ENCODE measurements at places on chromosomes 2 and 18.
A peak's percentile ranks its signal among the peaks of the same experiment; 100 is the strongest.

GRCh38 chr2:235889302-235889630 is 278.9 kb downstream of the GBX2 start:
- DNase-seq = no peak

GRCh38 chr2:211157856-211158463 is 601.6 kb downstream of the CPS1 start:
- DNase-seq = peak; percentile 59

DNA sequence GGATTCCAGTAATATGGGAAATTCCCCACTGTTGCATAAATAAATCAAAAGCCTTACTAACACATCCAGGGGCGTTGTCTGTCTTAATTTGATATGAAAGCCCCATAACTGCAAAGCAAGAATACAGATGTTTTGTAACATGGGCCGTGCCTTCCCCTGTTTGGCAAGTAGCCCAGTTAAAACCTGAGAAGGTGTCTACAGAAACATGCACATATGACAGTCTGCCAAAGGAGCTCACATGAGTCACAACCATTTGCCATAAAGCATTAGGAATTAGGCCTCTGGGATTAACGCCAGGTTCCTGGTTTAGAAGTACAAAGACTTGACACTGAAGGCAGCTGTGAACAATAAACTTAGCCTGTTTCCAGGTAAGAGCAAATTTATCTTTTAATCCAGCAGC is 43.1 kb upstream of the LONRF2 start:
- DNase-seq = no peak

DNA sequence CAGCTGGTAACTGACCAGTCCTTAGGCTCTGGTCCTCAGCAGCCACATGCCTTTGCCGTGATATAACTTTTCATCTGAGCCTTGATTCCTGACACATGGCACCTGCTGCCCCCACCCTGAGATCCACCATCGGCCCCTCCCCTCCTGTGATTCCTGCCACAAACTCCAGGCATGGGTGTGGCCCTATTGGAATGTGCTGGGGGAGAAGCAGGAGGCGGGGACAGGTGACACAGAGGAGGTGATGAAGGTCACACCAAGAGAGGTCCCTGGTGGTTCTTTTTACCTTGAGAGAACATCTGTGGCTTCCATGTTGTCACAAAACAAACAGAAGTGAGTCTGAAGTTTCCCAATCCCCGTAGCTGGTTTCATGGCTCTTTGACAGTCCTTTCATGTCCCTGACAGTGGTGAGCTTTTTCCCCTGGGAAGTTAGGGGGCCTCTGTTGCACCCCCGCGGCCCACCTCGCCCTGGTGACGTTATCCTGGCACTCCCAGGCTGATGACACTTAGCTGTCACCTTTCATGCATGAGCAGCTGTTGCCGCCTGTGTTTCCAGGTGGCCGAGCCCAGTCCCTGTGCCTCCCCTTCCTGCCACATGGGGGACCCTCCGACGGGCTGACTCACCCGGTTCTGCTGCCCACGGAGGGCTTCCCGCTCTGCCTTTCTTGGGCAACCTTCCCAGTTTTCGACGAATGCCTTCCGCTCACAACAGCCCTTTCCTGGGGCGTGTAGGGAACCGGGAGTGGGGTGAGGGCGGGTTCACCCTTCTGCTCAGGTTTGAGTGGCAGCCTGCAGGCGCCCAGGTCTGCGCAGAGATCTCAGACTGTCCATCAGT is 66.3 kb upstream of the GLI2 start:
- no peak for DNase-seq

GRCh38 chr2:28818053-28818452 is 7.4 kb downstream of the SPDYA start:
- no peak for DNase-seq

DNA sequence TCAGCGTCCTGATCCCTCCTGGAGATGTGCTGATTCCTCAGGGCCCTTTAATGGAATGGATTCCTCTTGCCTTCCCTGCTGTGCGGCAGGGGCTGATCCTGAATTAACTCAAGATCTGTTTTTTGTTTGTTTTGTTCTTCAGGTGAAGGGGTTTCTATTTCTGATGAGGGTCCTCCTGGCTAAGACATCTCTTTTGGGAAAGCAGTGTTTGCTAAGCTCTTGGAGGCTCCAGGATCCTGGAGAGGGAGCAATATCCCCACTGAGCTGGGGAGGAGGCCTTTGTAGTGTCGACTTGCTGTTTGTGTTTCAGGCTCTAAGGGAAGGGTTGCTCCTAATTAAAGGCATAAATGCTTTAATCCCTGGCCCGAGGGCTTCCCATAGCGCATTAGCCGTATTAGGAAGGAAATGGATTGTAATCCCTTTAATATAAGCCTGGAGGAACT is 65.3 kb upstream of the FOXI3 start:
- DNase-seq = no peak

- no peak for DNase-seq
Observed at GRCh38 chr18:8468921-8469335, 140.3 kb upstream of the RAB12 start.

- DNase-seq = no peak
Observed at GRCh38 chr18:40056079-40056692, 1898.8 kb upstream of the PIK3C3 start.

- DNase-seq = no peak
Observed at GRCh38 chr18:3356614-3357013, 93.4 kb upstream of the TGIF1 start.

DNA sequence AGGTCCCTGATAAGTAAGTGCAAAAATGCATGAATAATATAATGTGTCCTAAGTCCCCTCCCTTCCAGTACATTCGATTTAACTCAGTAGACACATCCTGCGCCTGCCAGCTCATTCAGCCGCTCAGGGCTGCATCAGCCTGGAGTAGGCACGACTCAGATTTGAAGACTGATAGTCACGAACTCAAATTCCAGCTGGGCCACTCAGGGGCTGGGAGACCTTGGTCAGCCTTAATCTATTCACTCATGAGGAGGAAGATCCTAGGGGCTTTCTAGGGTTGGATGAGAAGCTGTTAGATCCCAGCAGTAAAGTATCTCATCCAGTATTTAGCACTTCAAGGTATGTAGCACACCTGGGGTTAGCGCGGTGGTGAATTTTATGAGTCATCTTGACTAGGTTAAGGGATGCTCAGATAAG is 98.9 kb upstream of the ODC1 start:
- no peak for DNase-seq

- no peak for DNase-seq
Observed at GRCh38 chr2:134169788-134170187, 84.1 kb upstream of the MGAT5 start.

DNA sequence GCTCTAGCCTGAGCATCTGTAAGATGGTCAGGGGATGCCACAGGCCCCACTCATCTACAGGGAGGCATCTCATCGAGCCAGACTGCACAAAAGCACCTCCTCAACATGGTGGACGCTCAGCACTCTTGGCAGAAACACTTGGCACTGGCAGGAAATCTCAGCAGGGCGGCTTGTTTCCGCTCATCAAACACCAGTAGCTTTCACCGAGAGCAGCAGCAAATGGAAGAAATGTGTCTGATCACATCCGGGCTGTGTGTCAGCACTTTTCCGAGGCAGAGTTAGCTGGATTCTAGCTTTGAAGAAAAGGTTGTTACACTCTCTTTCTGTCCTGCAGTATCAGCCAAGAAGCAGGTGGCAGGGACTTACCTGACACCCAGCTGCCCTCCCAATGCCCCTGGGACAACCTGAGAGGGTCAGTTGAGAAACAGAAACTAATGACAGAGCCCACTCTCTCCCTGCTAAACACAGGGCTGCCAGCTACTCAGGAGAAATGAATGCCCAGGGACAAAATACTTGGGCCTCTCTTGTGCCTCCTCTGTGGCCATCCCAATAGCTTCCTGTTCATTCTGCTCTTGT is 68.9 kb upstream of the FZD7 start:
- DNase-seq = no peak

GRCh38 chr18:9436206-9436929 is 38.9 kb upstream of the RALBP1 start:
- DNase-seq = no peak

GRCh38 chr18:6270771-6271216 is 143.9 kb downstream of the L3MBTL4 start:
- DNase-seq = no peak

DNA sequence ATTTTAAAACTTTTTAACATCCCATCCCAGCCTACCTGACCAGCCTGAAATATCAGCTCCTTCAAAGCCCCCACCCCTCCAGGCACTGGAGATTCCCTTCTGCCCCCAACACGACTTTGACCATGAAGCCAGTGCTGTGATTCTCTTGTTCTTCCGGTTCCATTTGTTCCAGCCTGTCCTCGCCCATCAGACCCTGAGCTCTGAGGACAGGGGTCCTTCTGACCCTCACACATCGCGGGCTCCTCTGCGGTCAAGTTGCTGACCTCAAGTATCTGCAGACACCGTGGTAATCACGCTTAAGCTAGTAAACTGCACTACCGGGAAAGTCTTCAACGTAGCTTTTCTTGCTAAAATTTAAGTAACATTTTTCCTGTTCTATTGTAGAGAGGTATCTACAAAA is 282.2 kb upstream of the SALL3 start:
- no peak for DNase-seq

DNA sequence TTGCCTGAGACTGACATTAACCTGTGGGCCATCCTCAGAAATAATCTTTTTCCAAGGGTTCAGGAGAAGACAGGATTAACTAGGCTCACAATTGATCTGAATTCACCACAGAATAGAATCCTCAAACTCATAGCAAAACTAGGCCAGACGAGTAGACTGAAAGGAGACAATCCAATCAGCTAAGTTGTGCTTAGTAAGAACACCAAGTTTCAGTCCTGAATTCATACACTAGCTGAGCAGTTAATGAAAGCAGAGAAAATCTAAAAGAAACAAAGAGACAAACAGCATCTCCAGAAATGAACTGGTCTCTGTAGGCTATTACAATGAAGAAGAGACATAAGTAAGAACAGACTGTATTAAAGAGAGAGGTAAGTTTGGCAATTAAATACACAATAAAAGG is 89.5 kb downstream of the GORASP2 start:
- DNase-seq = no peak

DNA sequence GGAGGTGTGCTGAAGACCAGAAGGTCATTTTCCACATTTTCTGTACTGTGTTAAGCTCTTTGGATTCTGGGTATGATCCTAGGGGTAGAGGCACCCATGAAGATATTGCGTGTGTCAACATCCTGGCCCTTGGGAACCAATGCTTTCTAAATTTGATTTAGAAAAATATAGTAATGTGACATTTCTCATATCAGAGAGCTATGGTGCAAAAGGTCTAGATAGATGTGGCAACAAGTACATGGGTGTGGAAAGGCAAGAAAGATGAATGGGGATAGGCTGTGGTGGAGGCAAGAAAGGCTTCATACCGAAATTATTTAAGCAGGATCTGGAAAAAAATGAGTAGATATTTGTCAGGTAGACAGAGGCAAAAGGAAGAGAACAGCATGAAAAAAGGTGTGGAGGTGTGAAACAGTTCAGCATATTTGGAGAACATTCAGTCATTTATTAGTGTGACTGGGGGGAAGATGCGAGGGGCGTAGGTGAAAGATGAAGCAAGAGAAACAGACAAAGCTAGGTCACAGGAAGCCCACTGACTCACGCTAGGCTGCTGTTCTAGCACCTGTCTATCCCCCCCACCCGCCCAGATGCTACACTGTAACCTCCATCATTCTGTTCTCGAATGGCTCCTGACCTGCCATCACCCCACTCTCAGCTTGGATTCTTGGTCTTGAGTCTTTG is 11.7 kb downstream of the DOK1 start:
- DNase-seq = no peak

- no peak for DNase-seq
Observed at GRCh38 chr2:218430721-218431120, 11.8 kb downstream of the VIL1 start.

DNA sequence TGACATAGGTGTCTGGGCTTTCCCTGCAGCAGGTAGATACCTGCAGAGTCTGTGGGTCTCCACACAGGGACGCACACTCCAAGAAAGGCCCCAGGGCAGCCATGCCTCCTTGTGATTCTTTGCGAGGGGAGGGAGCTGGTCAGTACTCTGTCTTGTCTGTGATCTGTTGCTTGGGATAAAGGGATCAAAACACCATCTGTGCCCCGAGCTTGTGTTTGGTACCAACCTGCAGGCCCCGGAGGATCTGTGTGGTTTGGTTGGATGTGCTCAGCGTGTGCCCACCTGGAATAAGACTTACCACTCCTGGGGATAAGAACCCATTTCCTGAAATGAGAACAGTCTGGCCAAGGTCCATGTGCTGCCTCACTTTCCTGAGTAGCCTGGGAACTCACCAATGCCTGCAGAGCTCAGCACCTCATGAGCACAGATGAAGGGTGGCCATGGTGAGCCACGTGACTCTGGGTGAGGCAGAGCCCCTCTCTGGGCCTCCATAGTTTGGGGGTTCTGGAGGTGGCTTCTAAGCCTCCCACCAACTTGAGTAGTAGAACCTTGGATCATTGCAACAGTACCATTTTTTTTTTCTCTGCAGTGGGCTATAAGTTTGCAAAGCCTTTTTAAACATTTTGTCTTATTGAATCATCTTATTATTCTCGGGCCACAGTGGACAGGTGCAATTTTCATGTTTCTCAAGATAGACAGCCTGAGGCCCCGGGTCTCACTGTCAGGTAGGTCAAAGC is 134.8 kb downstream of the DDX1 start:
- no peak for DNase-seq

- peak; percentile 68 for DNase-seq
Observed at GRCh38 chr18:8786483-8787370, 81.4 kb downstream of the MTCL1 start.

DNA sequence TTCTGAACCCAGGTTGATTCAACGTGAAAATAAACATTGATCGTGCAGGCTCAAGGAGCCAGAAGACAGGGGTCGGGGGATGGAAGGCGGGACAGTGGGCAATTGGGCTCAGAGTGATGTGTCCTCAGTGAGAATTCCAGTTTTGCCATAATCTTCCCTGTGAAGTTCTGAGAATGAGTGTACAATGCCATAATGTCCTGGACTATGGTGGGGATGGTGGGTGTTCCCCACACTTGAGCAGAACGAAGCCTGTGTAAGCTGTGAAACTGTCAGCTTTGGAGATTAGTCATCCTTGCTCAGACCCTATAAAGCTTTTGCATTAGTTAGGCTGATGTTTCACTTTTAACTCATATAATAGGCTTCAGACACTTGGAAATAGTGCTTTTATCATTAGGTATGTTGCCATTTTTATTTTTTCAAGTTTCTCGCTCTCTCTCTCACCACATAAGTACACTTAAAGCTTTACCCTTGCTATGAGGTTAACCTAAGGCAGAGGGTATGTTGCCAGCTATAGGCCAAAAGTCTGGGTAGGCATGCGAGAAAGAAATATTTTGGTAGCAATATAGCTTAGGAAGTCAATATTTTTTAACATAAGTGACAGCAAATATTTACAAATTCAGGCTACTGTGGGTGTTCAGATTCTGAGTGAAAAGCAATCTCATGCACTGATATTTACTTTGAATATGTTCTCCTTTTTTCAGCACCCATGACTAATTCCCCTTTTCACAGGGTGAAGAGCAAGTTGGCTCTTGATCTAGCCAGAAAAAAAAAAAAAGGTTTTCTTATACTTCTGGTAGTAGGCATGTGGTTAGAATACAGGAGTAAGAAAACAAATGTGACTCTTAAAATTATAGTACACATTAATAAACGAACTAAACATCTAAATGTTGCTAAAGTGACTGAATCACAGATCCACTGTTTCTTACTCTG is 47.2 kb downstream of the CDC42EP3 start:
- DNase-seq = peak; percentile 57
